ENCODE measurements at places on chromosomes 2 and 18.

DNA sequence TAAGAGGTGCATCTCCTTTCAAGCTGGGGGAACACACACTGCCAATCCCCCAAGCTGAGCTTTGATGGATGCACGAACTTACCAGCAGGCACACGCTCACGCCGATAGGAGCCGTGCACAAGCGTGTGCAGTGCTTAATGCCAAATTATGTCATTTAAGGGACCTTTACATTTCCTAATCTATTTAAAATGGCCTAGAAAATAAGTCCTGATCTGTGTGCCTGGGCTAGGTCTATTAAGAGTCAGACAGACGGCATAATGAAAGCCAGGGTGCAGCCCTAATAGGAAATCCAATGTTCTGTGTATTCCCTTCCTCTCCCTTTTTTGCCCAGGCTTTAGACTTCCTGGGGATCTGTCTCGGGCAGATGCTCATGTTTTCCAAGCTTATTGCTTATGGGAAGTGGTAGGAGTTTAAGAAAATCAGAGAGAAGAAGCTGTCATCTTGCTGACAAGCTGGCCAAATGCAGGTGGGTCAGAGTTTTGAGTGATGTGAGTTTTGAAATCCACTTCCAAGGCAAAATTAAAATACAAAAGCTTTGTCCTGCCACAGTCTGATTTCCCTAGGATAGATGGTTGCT is 142.6 kb downstream of the MYT1L start:
- DNase-seq = no peak

DNA sequence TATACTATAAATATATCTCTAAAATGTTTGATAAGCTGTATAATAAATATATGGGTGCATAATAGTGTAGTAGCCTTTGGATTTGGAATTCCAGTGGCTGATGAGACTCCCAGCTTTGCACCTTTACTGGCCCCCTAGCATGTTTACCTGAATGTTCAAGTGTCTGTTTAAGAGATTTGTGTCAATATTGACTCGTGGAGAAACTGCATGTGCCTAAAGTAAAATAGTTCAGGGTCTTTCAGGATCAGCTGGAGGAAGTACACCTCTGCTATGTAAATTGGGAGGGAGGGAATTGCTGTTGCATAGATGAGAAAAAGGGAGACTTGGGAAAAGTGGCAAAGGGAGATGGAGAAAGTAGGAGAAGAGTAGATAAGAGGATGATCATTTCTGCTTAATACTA is 23.9 kb downstream of the ME2 start:
- no peak for DNase-seq

GRCh38 chr2:146847846-146848245 is 997.0 kb upstream of the ACVR2A start:
- no peak for DNase-seq

- no peak for DNase-seq
Measured at GRCh38 chr18:4293337-4293736, 161.8 kb downstream of the DLGAP1 start.

- no peak for DNase-seq
Measured at GRCh38 chr18:75897386-75897785, 469.9 kb upstream of the SMIM21 start.

GRCh38 chr2:37449761-37450296 is 105.4 kb downstream of the QPCT start:
- DNase-seq = no peak

DNA sequence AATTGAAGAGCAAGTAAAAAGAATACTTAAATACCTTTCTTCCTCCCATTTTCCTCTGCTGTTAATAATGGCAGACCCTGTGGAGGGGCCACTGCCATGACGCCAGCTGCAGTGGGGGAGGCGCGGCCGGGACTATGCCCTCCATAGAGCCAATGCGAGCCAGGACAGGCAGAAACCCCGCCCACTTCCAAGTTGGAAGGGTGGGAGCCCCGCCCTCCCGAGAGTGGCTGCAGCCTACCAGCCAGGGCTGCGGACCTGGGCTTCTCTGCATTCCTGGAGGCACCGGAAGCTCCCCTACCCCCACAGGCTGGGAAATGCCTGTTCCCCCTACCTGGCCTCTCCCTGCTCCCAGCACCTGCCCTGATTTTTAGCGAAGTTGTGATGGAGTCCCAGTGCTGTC is 439.4 kb upstream of the CDH19 start:
- DNase-seq = no peak

Measured in mammary epithelial cell (primary cell).